ENCODE measurements at places on chromosomes 2 and 18.

GRCh38 chr18:38362286-38362792 lies 796.7 kb upstream of the CELF4 start:
- no peak for DNase-seq

GRCh38 chr2:51065276-51065675 lies 33.3 kb upstream of the NRXN1 start:
- DNase-seq: no peak

DNA sequence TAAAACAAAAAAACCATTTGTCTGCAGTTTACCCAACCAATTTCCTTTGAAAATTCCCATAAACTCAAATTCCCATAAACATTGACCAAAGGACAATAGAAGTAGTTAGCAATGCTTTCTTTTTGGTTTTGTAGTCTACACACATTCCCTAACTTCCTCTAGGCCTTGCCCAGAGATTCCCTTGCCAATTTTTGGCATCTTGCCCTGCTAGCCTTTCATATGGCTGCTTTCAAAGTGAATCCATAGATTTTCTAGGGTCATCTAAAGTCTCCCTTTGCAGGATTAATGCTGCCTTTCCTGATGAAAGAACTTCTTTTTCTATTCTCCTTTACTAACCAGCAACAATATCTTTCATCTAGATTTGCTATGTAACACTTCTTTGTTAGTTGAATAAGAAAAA lies 33.4 kb downstream of the THSD7B start:
- DNase-seq: no peak

DNA sequence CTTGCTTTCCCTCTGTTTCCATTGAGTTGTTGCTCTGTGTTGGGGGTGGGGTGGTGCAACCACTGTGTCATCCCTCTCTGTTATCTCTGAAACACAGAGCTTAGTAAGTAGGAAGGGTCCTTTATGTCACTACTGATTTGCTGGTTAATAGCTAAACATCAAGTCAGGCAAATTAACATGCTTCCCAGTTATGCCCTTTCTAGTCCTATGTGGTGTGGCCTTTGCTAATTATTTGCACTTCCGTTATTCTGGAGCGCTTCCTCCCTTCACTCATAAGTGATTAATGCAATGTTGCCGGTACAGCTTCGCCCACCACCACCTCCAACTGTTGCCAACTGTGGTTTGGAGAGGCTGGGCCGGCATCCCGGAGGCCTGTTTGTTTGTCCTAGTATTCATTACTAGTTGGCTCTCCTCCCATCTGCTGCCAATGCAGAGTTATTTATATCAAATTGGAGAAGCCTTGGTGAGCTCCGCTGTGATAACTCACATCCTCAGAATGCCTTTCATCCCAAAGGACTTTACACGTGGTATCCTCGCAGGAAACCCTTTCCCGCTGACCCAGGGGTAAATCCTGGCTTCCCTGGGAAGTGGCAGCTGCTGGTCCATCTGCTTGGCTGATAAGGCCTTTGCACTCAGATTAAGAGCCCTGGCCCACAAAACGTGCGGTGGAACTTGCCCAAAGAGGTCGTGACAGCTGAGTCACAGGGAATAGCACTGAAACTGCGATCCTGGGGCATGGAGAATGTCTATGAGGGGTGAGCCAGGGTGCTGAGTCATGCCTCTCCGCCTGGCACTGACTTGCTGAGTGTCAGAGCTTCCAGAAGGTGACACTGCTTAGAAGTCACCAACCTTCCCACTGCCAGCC lies 72.0 kb upstream of the ZCCHC2 start:
- DNase-seq: no peak

GRCh38 chr2:189602233-189602632 lies 21.6 kb upstream of the SLC40A1 start:
- DNase-seq: no peak

DNA sequence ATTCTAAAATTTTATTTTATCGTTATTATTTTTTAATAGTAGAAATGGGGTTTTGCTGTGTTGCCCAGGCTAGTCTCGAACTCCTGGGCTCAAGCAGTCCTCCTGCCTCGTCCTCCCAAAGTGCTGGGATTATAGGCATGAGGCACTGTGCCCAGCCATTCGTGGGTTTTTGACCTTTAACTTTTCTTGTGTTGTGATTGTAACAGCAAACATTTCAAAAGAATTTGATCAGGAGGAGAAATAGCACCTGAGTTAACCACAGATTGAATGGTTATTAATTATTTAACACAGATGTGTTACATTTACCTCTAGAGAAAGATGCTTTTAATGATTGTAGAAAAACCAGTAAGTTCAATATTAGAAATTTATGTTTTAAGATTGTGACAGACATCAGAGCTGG lies 132.0 kb downstream of the HAUS1 start:
- no peak for DNase-seq

DNA sequence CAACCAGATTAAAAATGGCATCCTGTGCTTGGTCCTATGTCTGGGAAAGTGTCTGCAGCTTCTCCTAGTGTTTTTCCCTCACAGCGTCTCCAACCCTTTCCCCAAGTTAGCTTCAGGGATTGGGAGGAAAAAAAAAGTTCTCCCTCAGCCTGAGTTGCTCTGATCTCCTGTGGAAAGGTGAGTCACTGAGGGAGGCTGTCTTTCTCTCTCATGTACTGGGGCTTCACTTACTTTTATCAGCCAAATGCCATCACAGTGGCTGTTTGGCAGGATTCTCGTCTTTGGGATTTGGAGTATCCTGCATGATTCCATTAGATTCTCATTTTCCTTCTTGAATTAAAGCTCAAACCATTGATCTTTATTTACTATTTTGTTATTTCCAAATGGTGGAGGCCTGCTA lies 18.1 kb downstream of the GTF2A1L start:
- DNase-seq: no peak

GRCh38 chr2:165681841-165682240 lies 112.2 kb downstream of the GALNT3 start:
- DNase-seq: no peak

GRCh38 chr18:56927786-56928185 lies 219.1 kb upstream of the BOD1L2 start:
- DNase-seq: no peak

- DNase-seq: no peak
Observed at GRCh38 chr18:35024965-35025364, 16.2 kb upstream of the MAPRE2 start.

DNA sequence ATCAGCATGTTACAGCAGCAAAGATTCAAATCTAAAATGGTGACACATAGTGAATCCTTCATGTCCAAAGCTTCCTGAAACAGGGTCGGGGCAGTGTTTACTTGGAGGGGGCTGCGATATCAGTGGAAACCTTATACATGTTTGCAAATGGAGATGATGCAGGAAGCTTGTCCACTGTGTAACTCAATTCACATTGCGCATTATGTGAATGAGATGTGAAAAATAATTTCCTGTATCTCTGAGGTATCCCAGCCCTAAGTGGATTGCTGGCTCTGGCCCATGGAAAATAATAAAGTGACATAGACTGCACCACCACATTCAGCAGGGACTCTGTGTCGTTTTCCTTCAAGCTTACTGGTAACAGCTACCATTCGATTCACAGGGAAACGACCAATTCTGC lies 505.5 kb downstream of the GALR1 start:
- no peak for DNase-seq

GRCh38 chr2:236345081-236345714 lies 81.0 kb upstream of the ASB18 start:
- no peak for DNase-seq

GRCh38 chr2:203870481-203870880 lies 2.9 kb downstream of the CTLA4 start:
- DNase-seq: no peak

DNA sequence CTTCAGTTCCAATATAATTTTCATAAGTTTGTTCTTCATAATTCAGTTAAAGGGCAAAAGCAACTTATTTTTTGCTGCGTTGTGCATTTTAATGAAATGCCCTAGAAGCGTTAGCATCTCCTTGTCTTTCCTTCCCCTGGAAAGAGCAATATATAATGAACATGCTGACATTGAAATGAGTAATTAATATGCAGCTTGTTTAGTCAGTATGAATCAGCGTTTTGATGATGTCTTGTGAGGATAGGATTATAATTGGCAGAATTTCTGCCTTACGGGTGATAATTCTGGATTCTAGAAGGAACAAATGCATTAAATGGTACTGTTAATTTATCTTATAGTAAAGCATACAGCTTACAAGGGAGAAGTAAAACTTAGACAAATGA lies 152.3 kb upstream of the MMADHC start:
- no peak for DNase-seq

DNA sequence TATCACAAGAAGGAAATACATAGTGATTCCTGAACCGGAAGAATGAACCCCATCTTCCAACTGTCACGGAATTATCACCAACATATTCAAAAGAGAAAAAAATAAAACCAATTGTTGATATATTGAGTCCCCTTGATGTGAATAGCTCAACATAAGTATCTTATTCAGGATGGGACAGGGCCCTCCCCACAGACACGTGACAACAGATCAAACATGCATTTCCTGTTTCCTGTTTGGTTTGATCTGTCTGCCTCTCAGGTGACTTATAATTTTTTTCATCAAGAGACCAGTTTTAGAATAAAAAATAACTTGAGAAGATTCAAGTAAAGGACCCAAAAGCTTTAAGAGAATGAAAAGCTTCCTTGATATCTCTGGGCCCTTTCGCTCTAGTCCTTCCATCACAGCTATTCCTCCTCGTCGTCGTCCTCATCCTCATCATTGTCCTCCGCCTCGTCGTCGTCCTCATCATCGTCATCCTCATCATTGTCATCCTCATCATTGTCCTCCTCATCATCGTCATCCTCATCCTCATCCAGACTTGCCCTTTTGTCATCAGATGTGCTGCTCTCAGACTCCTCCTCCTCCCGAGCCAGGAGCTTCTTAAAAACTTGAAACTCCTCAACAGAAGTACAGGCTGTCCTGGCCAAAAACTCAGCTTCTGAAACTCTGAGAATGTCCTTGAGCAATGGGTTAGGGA lies 6.3 kb downstream of the MTERF4 start:
- no peak for DNase-seq

DNA sequence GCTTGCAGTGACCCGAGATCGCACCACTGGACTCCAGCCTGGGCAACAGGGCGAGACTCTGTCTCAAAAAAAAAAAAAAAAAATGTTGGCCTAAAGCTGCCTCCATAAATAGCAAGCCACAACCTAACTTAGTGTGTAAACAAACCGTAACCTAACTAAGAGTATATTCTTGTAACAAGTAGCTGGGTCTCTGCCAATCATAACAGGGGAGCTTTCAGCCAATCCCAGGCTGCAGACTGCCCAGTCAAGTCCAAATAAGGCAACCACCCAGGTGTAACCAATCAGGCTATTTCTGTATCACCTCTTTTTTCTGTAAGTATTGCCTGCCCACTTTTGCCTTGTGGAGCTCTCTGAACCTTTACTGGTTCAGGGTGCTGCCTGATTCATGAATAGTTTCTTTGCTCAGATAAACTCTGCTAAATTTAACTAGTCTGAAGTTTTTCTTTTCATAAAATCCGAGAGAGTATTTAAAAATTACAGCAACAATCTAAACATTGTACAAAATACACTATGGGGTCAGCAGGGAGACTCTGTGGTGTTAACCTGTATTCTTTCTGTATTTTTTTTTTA lies 4.5 kb downstream of the PSTPIP2 start:
- DNase-seq: peak; percentile 60

GRCh38 chr18:61368001-61368400 lies 34.8 kb downstream of the CDH20 start:
- no peak for DNase-seq

DNA sequence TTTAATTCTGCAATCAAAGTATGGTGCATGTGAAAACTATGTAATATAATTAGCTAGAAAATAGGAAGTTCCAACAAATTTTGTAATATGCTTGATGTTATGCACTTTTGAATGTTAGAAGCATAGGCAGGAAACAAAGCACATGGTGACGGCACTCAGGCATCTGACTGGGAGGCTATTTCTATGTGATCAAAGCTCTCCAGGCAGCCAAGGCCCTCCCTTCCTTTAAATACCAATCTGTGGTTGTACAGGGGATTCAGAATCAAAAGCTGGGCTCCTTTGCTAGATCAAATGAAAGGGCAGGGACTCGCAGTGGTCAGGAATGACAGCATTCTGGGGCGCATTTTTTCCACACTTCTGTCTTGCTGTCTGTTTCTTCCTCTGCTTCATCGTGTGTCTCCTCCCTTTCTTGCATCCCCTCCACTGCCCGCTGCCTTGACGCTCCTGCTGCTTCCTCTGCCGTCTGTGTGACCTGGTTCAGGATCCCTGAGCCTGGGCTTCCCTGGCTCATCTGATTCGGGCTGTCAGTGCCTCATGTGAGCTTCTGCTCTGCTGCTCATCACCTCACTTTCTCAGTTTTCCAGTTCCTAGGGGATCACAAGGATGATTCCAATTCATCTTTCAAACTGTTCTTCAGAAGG lies 30.9 kb downstream of the TMEM182 start:
- no peak for DNase-seq

GRCh38 chr2:187528042-187528441 lies 26.2 kb downstream of the TFPI start:
- DNase-seq: no peak

All from RPMI8226 (cell line).